NCI-H1694 (cell line): ENCODE measurements at places on chromosomes 1 and 21.

DNA sequence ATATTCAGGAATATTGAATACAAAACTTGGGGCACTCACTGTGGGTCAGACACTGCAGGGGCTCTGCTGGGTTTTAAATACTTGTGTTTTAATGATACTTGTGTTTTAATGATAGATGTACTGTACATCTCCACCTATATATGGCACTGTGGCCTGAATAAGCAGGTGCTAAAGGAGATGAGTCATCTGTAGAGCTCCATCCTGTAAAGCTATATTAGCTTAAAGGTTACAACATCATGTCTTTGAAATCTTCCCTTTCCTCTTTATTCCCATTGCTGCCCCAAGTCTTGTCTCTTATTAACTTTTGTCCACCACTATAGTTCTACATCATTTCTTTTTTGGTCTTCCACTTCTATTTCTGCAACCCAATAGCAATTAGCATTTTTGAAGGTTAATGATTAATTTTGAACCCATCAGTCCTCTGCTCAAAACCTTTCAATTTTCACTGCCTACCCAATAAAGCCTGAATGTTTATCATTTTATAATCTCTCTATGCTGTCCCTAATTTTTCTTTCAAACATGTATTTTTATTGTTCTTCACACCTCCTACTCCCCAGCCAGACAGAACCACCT lies 113.3 kb upstream of the PTGFR start:
- no peak for DNase-seq

DNA sequence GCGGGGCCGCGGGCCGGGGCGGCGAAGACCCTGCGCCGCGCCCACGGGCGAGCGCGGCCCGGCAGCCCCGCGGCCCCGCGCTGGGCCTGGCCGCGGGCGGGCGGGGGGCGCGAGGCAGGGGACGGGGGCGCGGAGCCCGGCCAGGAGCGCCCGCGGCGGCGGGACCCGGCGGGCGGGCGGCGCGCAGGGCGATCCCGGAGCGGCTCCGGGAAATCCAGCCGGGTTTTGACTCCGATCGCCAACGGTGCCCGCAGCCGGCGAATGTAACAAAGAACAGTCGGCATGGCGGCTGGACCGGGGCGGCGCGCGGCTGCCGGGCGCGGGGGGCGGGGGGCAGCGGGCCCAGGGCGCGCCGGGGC lies 334 bp downstream of the PRDM15 start:
- DNase-seq = peak; percentile 46

GRCh38 chr1:203453016-203453415 lies 22.6 kb upstream of the PRELP start:
- no peak for DNase-seq

- DNase-seq = no peak
Measured at GRCh38 chr1:109379422-109379821, 18.3 kb downstream of the SORT1 start.

GRCh38 chr1:239315631-239316217 lies 70.6 kb upstream of the CHRM3 start:
- DNase-seq = no peak

DNA sequence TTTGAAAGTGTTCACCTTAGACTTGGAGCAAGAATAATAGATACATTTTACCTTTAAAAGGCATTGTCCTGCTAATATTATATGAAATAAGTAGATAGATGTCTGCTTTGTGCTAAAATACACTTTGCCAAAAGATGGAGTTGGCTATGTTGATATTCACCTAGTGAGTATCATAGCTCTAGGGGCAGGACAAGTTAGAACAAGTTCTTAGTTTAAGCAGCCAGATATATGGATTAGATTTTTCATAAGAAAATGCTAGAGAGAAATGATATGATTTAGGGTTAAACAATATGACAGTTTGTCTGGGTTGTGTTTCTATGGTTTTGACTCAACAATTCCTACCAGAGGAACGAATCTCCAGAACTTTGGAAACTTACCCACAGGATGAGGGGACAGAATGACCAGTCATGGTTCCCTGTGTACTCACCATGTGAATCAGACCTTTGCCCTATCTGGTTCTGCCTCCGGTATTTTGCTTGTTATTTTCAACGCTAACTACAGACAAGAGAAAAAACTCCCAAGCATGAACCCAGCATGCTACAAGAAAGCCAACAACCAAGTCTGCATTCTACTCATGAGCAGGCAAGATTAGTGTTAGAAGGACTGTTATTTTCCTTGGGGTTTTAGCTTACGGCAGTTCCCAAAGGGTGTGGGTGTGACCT lies 1.7 kb downstream of the F5 start:
- DNase-seq = no peak

DNA sequence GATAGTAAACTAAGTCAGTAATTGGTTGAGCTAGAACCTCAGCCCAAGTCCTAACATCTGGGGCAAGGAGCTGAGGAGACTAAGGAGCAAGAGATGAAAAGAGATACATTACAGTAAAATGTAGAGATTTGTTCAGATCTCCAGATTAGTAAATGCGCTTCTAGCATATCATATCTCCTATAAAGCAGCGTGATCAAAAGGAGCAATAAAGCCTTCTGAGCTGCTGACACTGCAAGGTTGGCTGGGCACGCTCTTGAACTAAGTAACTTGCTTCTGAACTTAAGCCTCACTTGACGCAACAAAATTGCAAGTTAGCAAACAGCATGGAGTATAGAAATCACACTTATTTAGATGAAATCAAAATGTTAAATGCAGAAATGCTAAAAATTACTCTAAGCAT lies 80.9 kb downstream of the LRRC53 start:
- no peak for DNase-seq

DNA sequence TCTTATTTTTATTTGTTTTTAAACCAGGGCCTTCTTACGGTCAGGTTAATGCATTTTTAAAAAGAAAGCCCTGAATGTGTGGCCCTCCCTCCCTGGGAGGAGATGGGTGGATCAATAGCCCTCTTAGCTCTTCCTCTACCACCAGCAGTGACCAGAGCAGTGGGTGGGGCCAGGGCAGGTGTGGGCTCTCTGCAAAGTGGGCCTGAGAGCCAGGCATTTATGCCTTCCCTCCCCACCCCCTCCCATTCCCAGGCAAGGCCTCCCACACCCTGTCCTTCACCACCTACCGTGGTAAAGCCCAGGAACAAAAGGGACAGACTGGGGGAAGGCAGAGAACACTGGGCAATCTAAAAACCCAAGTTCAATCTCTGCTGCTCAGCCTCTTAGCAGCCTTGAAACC lies 63.9 kb downstream of the SSBP3 start:
- no peak for DNase-seq

DNA sequence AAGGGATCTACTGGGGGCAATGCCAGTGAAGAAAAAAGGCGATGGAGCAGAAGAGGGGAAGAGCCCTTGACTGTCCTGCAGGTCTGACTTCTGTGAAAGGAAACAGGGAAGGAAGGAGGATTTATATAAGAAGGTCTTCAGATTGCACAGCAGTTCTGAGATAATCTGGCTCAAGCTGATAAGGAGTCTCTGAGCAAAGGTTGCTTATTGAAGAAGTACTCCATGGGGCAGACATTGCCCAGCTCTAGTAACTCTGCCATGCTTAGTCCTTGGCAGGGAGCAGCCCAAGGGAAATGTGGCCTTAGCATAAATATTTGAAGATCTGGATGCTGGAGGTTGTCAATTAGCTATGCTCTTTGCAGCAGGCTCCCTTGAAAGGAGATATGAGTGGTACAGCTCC lies 15.9 kb upstream of the TTF2 start:
- DNase-seq = no peak

DNA sequence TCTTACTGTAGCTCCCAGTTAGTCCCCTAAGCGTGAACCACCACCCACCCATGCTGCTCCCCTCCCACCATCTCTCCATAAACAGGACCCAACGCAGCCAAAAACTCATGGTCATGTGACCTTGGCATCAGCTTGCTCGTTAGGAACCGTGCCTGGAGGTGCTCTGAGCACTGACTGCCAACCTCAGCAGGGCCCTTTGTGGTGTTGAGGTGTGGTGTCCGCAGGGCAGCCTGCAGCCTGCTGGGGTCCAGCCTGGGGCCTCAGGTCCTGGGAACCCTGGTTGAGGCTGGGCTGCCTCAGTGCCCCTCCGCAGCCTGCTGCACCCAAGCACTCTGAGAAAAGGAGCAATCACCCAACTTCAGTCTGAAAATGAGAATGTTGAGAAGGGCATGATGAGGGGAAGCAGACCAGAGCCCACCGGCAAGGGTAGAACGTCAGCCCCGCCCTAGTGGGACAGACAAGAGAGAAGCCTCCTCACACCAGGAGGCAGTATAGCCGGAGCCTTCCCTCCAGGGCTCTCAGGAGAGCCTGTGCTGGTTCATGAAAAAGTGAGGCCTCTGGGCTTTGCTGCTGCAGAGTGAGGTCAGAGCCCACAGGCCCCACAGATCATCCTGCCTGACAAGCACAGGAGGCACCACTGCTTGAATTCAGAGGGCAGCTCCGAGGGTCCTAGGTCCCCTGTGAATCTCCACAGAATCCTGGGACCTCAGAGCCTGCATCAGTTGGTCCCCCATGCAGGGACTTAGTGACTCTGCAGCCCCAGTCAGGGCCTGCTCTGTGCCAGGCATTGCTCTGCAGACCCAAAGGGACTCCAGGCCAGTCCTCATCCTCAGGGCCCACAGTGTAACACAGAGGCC lies 4.9 kb upstream of the COL6A2 start:
- DNase-seq = no peak

GRCh38 chr1:111483166-111483565 lies 9.4 kb downstream of the C1orf162 start:
- DNase-seq = no peak

- no peak for DNase-seq
Measured at GRCh38 chr1:190475421-190476141, 2.1 kb downstream of the BRINP3 start.

- DNase-seq = no peak
Measured at GRCh38 chr1:36128126-36128904, 3.3 kb upstream of the COL8A2 start.

- no peak for DNase-seq
Measured at GRCh38 chr21:42566524-42567213, 53.0 kb downstream of the SLC37A1 start.

GRCh38 chr1:150606463-150607142 lies 22.8 kb downstream of the ENSA start:
- DNase-seq = no peak

- no peak for DNase-seq
Measured at GRCh38 chr1:39800471-39800835, 11.8 kb upstream of the BMP8B start.

DNA sequence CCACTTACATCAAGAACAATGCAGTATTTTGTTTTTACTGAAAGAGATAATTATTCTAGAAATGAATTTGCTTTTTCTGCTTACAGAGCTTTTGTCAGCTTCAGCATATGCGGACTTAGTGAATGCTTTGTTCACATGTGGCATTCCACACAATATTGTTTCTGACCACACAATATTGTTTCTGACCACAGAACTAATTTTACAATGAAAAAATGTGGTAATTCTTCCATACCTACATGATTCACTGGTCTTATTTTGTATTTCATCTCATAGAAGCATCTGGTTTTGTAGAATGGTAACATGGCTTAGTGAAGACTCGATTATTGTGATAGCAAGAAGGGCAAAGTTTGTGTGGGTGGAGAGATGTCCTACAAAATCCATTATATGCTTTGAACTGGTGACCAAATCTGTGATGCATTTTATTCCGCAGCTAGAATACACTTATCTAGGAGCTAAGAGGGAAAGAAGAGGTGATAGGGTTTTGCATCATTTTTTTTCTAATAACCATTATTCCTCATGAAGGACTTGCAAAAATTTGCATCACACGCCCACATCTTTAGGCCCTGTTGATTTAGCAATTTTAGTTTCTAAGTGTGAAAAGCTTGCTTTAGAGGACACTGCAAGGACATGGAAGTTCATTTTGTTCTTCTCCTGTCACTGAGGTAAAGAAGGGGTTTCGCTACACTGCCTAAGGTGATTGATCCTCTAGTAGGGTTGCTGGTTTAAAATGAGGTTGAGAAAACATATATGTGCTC lies 75.3 kb downstream of the HLX start:
- no peak for DNase-seq

GRCh38 chr21:16086121-16086520 lies 356.3 kb downstream of the USP25 start:
- no peak for DNase-seq
